Thymus (tissue), 14 donors: ENCODE measurements at places on chromosomes 2 and 18.

- no peak for DNase-seq
These were observed 7.9 kb upstream of the NR4A2 start for GRCh38 chr2:156340377-156340776.

DNA sequence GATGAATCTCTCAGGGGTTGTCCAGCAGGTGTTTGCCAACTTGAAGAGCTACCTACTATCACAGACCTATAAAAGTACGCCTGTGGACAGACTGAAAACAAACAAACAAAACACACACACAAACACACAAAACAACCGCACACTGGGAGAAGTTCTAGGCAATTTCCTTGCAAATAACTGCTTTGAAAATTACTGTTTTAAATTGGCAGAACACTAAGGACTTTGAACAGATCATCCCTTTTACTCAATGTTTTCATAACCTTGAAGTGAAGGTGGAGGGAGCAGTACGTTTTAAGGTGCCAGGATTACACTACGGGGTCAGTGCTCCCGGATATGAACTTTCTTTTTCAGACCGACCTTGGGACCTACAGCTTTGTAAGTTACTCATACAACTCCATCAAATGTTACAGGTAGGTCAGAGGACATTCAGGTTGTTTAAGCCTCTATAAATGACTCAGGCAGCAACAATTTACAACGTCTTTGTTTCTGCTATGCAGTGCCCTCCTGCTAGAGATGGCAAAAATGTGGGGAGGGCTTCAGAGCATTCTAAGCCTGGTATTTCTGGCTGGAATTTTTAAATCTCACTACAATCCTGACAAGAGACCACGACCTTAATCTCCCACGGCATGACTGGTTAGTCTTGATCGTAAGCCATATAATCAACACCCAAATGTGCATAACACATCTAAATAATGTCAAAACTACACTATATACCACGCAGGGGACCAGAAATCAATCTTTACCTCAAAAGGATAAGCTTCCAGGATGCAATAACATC, 1.4 kb upstream of the SLC20A1 start:
- DNase-seq: no peak

DNA sequence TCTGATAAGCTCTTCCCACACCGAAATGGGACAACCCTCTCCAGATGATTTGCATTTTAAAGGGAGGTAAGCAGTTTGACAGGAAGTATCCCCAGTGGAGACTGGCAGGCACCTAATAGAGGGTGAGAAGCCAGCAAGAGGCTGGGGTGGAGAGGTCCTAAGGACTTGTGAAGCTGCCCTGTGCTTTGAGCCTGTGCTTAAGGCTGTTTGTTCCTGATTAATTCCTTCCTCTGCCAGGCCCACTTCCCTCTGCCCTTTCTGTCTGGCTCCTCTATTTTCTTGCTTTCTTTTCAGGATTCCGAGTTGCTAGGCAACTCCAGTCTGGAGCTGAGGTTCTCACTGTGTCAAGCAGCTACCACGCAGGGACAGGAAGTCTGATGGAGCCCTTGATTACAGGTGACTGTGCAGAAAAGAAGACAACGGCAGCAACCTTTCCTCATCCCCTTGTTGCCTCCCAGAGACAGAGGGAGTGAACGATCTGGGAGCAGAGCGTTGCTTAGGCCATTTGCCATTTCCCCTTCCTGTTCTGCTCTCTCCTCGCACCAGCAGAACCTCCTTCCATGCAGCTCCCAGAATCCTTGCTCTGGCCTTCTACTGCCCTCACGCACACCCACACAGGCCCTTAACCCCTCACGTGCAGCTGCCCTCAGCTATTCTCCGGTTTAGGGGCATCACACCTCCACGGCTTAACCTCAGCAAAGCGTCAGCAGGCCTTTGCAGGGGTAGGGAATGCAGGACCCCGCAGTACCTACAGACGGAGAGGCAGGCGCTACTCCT, 103.6 kb upstream of the CELF4 start:
- DNase-seq: no peak

- no peak for DNase-seq
These were observed 99.6 kb upstream of the ST3GAL5 start for GRCh38 chr2:85988175-85988913.

GRCh38 chr2:26522325-26522724, 44.4 kb upstream of the OTOF start:
- no peak for DNase-seq

DNA sequence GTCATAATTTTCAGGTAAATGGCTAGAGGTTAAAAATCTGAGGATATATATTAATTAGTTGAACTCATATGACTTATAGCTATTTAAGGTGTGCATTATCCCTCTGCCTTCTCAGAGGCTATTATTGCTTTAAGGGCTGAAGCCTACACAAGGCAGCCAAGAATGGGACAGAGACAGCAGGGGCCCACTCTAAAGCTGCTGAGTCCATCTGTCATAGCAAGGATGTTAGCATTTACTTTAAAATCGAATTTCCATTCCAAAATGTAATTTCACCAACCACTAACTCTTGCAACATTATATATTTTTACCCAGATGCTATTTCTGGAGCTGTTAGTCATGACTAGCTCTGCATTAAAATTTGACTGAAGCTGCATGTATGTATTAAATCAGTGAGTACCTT, 236.3 kb upstream of the FSIP2 start:
- no peak for DNase-seq

DNA sequence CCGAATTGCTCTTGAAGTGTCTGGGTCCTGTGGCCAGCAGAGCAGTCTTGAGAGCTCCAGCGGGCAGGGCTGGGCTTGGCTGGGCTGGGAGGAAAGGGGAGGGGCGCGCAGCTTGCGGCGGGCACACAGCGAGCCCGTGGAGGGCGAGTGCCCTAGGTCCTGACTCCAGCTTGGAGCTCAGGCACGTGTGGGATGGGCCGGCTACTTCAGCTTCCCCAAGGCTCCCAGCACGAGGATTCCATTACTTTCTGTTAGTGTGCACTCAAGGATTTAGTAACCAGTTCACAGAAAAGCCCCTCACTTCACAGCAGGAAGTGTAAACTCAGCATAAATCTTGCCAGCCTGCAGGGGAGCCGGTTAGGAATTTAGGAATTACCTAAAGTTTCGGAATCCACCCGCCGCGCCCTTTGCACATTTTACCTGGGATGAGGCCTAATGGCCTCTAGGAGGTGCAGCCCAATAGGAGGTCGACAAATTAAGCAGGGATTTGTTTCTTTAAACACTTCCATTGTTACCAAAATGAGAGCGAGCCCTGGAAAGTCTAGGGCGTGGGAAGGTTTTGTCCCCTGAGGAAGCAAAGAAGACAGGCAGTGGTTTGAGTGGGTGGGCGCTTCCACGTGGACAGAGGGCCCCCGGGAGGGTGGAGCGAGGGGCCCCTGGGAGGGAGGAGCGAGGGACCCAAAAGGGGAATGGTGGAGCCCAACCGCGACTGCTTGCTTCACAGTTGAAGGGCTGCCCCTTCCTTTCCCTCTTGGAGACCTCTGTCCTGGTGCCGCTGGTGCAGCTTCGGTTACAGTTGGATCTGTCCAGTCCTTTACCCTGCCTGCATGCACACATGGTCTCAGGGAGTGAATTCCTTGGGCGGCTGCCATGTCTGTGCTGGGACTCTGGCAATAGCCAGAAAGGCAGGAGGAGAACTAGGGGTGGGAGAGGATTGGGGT, 93.3 kb downstream of the CTAGE1 start:
- no peak for DNase-seq

GRCh38 chr2:49857371-49858112, 703.2 kb upstream of the FSHR start:
- no peak for DNase-seq

- DNase-seq: no peak
These were observed 58.5 kb upstream of the MSH6 start for GRCh38 chr2:47724221-47724981.

DNA sequence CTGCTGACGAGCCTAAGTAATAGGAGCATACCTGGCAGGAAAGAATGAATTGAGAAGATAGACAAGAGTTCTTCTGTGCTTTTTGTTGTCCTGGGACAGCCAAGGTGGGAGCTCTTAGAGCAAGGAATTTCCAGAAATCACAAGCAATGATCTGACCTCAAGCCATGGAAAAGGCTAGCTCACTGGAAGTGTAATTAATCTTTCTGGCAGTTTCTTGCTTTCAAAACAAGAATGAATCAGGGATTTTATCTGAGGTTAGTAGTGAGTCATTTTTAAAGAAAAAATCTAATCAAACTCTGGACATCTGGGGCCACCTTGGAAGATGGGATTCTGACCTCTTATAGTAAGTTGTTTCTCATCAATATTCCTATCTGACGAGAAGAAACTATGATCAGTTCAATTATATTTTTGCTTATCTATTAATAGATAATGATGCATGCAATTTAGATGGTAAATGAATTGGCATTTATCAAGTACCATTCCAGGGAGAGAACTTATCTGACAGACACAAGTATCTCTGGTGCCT, 98.0 kb downstream of the ADCYAP1 start:
- no peak for DNase-seq

DNA sequence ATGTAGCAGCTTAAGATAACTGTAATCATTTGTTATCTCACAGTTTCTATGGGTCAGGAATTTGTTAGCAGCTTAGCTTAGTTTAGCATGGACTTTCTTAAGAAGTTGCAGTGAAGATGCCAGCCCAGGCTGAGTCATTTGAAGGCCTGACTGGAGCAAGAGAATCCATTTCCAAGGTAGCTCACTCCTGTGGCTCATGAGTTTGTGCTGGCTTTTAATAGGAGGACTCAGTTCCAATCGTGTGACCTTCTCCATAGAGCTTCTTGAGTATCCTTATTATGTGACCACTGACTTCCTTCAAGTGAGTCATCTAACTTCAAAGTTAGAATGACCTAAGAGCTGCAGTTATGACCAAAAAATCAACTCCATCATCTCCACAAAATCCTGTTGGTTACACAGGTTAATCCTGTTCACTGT, 1.4 kb downstream of the GPATCH11 start:
- DNase-seq: no peak
